Activated naive CD8-positive, alpha-beta T cell treated with anti-CD3 and anti-CD28 coated beads, Interleukin-2, amount 10 ng/mL, durations not matched to agents 7 days and 5 days (primary cell): ENCODE measurements at places on chromosomes 1 and 21.

GRCh38 chr1:116940814-116941599 lies 31.3 kb downstream of the PTGFRN start:
- DNase-seq = no peak

DNA sequence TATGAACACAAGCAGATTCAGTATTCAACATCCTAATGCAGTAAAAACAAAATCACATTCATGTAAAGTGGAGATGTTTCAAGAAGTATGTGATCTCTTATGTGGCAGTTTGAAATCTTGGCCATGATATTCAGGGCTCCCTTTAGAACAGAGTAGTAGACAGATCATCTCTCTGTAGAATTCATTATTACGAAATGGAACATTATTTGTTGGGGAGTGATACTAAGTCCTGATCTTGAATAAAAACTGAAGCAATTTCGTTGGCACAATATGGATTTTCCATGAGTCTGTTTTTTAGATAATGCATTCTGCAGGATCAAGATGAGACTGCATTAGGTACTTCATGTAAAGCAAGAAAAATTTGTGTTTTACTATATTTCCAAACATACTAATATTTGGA lies 264.4 kb upstream of the NRIP1 start:
- DNase-seq = no peak

GRCh38 chr1:248618878-248619277 lies 16.0 kb downstream of the OR2T11 start:
- DNase-seq = no peak

DNA sequence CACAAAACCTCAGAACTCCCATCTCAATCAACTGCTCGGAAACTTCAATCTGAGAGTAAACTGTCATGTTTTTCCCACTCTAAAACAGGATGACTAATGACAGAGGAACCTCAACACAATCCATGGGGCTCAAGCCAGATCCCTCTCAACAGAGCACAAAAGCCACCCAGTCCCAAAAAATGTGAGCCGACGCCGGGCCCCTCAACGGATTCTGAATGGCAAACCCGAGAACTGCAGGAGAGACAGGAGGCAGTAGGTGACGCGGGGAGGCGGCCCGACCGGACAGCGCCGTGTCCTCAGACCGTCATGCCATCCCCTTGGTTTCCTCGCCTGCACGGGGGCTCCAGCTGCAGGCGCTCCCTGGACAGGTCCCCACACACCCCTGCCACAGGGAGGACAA lies 53.4 kb downstream of the SSBP3 start:
- no peak for DNase-seq

GRCh38 chr1:79777481-79778219 lies 771.1 kb upstream of the ADGRL4 start:
- DNase-seq = no peak

GRCh38 chr21:37199057-37199924 lies 67.8 kb downstream of the VPS26C start:
- DNase-seq = no peak

- no peak for DNase-seq
Measured at GRCh38 chr1:245690156-245690690, 535.4 kb downstream of the KIF26B start.

GRCh38 chr1:52413410-52413989 lies 9.1 kb downstream of the PRPF38A start:
- DNase-seq = no peak

DNA sequence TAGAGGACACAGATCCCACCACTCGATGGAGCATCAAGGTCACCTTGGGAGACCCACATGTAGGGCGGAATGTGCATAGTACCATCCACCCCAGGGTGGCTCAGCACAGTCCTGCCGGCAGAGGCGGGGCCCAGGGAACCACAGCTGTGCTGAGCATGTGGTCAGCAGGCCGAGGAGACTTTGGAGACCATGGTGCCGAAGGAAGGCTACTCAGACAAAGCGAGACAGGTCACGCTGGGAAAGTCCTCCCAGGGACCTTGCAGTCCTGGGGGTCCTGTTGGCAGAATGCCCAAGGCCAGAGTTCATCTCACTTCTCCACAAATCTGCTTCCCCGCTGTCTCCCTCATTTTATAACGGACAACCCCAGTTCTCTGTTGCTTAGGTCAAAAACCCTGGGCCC lies 22.5 kb downstream of the WNT3A start:
- DNase-seq = peak; percentile 15

- no peak for DNase-seq
Measured at GRCh38 chr21:44318489-44319285, 18.8 kb downstream of the PFKL start.

- DNase-seq = no peak
Measured at GRCh38 chr1:8082945-8083344, 56.8 kb upstream of the ERRFI1 start.

DNA sequence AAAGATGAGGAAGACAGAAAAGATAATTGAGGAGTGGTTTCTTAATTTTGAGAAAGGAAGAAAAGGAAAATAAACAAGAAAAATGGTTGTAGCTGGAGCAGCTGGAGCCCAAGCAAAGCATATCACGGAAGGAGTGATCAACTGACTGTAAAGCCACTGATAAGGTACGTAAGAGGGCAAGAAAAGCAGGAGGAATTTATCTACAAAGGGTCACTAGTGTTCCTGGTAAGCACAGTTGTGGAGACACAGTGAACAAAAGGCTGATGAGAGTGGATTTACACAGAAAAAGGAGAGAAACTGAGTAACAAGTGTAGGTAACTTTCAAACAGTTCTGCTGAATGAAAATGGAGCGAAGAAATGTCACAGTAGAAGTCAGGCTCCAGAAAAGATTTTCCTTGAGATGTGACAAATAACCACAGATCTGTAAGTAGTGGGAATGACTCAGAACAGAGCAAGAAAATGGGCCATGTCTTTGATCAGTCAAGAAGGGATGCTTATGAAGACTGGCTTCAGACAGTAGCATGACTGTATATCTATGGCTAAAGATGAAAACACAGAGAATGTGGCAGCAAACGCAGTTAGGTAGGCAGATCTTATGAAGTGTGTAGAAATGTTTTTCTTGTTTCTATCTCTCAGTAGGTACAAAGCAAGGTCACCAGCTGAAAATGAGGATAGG lies 45.6 kb upstream of the RBM34 start:
- DNase-seq = no peak

- DNase-seq = peak; percentile 54
Measured at GRCh38 chr21:26844258-26845065, 747 bp downstream of the ADAMTS1 start.

- no peak for DNase-seq
Measured at GRCh38 chr1:29251164-29252124, 15.1 kb downstream of the PTPRU start.

- peak; percentile 61 for DNase-seq
Measured at GRCh38 chr1:6603915-6604558, 1.4 kb upstream of the KLHL21 start.

- no peak for DNase-seq
Measured at GRCh38 chr1:229217716-229218115, 53.2 kb upstream of the RAB4A start.

DNA sequence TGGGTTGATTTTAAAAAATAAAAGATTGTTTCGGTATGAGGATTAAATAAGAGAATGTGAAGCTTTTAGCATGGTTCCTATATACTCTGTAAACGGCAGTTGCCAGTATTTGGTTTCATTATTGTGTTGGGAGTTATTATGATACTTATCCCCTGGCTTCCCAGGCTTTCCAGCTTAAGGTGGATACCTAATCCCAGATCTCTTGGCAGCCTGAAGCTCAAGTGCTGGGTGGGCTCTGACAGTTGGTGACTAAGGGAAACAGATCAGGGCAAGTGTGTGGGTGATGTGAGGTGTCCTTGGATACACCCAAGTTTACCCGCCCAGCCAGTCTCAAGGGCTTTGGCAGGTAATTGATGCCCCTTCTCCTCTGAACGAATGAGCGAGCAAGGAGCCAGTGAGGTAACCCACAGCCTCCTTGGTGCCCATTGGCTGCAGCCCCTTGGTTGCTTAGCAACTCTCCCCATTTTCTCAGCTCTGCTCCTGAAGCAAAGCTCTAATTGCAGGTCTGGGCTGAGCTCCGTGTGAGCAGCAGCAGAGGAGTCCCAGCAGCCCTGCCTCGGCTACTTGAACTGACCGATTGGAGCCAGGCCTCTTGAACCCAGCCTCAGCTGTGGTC lies 6.1 kb downstream of the IPO13 start:
- no peak for DNase-seq

DNA sequence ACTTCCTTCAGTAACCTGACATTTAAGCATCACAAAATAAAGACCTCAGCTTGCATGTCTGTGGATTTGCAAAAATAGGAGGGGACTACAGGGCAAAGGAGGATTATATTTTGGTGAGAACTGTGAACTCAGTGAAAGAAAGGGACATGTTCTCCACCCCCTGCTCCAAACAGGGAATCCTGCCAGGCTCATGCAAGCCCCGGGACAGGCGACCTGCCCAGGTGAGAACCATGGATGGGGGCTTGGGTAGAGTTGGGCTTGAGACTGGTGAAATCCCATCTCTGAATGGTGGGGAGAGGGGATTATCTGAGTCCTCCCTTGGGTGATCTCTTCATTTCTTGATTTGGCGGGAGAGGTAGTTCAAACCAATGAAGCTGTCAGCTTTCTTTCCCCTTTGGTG lies 110.1 kb downstream of the SUSD4 start:
- no peak for DNase-seq

- no peak for DNase-seq
Measured at GRCh38 chr1:44611419-44611818, 62.9 kb downstream of the TMEM53 start.

- no peak for DNase-seq
Measured at GRCh38 chr1:47002211-47002610, 21.3 kb upstream of the CYP4X1 start.

GRCh38 chr1:185317886-185318310 lies 855 bp upstream of the IVNS1ABP start:
- no peak for DNase-seq

DNA sequence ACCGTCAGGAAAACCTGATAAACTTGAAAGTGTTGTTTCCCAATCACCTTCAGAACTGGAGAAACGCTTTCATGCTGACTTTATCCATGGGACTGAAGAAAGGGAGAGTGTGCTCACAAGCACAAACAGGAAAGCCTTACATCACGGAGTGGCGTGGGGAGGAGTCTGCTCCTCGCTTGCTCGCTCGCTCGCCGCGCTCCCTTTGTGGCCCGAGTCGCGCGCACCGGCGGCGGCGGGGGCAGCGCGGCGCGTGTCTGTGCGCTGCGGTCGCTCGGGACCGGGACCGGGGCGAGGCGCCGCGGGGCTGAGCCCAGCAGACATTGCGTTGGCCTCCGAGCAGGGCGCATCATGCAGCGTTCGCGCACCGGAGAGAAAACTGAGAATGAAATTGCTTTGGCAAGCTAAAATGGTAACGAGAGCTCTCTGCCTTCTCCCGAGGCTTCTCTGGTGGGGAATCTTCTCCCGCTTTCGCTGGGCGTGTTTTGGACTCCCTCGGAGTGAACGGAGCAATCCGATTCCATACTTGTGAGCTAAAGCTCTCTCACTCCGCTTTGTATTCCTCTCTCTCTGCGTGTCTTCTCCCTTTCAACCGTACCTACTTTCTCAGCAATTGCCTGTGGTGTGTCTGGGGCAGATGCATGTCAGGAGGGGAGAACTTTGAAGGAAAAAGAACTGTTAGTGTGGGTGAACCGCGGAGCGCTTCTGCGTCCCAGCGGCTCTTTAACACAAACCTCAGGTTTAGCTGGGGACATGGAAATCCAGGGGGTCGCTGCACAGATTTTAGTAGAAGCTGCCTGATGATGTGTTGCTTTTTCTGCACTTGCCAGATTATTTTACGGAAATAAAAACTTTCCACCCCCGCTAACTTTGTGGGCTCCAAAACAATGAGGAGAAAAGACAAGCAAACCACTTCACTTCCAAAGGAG lies at the start of gene RGL1:
RGL1 (plus strand) TSS at position 205 of the 926 bp plus-strand sequence; CDS start at position 383, 178 bp downstream.
- peak; percentile 58 for DNase-seq

DNA sequence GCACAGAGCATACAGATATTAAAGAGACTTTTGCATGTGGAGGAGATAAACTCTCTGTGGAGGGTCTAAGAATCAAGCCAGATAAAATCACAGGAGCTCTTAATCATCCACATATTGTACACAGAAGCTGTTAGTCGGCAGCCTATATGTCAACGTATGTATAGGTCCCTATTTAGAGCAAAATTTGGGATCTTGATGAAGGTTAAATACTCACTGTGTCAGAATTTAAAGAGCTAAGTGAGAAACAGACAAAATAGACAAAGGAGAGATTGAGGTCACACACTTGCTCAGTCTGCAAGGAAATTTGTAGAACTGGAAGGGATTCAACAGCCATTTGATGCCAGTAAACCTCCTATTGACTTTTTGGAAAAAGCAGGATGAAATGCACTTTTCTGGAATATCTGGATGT lies 4.1 kb upstream of the IRF2BP2 start:
- DNase-seq = no peak
